ENCODE measurements at places on chromosomes 4 and X.

DNA sequence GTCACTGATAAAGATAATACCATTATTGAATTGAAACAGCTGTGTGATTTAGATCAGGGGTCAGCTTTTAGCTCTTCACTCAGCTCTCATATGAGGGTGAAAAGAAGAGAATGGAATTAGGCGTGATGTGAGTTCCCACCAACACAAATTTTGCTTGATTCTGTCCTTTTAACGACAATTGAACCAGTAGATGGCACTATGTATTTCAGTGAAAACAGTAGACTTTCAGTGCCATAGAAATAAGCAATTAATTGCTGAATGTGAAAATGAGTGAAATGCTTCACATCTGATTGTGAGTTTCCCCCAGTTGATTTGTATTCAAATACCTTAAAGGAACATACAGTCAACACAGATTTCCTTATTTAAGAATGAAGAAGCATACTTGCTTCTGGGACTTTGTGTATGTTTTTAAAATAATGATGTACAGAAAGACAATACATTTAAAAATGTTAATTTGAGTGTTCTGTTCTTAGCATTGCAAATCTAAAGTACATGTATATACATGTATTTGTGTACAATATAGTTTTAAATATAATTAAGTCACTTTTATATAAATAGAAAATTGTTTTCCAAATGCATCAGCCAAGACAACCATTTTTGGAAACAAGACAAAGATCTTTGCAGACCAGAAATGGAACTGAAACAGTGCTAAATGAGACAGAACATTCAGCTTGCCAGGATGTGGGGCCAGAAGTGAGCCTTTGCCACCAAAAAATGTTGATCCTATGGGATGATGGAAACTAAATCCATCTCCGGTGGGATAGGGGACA is 178.8 kb downstream of the SNCA start:
- DNase-seq: no peak

DNA sequence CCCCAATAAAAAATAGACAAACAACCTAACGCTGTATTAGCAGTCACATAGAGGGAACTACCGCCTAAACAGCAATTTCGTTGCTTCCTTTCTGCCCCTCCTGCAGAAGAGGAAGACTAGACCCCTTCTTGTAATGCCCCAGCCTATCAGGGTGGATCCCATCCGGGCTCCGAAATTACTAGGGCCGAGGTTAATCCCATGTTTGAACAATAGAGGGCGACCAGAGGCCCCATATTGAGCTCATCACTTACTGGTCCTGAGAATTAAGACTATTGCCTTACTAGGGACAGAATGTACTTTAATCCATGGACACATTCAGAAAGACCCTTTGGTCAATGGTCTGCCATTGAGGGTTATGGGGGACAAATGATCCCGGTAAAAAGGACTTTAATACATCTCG is 11.8 kb upstream of the ZNF630 start:
- DNase-seq: no peak

GRCh38 chr4:101862595-101862994 is 72.1 kb downstream of the BANK1 start:
- DNase-seq: no peak

DNA sequence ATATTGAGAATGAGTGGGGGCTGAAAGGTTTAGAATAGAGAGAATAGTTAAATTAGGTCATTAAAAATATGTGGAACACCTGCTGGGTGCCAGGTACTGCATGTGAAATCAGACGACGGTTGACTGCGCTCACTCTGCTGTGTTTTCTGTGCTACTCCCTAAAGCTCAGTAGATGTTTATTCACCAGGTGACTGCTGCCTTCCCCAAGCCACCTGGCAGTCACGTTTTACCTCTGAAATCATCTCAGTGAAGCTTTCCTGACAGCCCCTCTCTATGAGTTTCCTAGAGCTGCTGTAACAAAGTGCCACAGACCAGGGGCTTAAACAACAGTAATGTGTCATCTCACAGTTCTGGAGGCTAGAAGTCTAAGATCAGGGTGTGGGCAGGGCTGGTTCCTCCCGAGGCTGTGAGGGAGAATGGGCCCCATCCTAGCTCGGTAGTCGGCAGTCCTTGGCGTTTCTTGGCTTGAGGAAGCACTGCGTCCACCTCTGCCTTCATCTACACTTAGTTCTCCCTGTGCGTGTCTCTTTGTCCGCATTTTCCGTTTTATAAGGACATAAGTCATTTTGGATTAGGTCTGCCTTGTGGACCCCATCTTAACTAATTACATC is 25.3 kb downstream of the ADD1 start:
- DNase-seq: no peak

DNA sequence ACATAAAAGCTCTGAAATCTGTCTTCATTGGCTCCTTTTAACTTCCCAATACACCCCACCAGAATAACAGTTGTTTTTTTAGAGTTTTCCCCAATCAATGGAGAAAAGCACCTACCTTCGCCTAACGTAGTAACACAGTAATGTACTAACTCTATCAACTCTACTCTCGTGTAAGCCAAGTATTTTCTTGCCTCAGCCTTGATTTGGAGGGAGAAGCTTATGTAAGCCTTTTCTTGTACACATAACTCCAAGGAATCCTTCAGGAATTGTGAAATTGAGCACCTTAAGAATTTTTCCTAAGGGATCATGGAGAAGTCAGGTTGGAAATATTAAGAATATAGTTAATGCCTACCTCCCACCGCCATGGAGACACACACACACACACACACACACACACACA is 181.2 kb downstream of the RAPGEF2 start:
- DNase-seq: no peak

DNA sequence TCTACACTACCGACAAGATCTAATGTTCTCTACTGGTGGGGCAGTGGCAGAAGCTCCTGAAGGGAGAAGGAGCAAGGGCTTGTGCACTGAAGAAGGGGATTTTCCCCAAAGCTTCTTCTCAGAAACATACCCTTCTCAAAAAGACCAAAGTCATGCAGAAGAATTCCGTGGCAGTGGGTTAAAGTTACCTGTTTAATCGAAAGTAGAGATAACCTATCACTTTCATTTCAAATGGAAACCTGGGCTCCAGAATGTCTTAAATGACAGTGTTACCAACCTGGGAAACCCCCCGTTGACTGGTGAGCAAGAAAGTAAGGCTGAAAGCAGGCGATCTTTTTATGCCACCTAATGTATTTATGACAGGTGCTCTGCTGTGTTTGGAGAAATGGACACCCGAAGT is 92.5 kb upstream of the TEX13D start:
- DNase-seq: no peak

- no peak for DNase-seq
Measured at GRCh38 chr4:82219346-82219745, 154.4 kb downstream of the HNRNPD start.

GRCh38 chr4:56871371-56871866 is 36.3 kb upstream of the REST start:
- no peak for DNase-seq

- no peak for DNase-seq
Measured at GRCh38 chr4:56856656-56857055, 35.2 kb upstream of the SPINK2 start.

- no peak for DNase-seq
Measured at GRCh38 chr4:147820975-147821374, 89.1 kb downstream of the ARHGAP10 start.

DNA sequence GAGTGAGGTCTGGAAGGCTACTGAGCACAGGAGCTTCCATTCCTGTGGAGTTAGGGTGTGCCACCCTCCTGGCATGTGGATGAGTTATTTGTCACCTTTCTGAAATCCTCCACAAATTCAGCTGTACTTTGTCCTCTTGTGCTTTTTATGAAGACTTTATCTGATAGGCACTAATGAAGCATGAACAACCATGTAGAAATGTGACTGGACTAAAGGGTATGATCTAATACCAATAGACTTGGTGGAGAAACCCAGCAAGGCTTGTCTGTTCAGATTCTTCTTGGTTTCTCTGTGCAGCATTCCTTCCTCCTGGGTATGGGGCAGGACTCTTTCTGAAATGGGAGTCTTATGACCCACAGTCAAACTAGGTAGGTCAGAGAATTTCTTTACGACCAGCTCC is 9.6 kb downstream of the NBDY start:
- DNase-seq: no peak

DNA sequence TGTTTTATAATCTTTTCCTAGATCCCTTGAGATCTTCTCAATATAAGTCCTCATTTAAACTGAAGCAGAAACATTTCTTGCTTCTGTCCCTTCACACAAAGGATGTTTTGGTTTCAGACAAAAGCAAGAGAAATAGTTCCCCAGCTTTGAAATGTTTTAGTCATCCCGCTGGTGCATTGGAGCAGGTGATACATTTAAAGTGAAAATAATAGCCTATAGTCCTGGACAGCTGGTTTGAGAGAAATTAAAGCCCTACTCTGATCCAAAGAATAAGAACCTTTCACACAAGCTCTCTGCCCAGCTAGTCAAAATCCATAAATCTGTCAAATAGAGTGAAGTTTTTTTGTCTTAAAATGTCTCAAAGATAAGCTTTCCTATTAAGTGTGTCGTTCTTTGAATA is 79.4 kb downstream of the LUZP4 start:
- DNase-seq: no peak

DNA sequence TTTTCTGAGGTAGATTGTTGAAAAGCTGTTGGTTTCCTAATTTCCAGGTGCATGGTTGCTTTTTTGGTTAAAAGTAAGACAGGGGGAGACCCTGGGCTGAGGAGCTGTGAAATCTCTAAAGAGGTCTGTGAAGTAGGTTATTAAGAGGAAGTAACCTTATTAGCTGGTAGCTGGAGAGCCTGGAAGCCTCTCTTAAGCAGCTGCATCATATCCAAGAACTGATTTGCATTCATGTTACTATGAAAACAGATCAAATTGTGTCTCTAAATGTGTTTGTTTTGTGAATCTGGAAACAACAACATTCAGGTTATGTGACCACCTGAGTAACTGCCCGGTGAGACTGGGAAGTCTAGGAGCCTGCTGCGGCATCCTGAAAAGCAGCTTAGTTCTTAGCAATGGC is 54.1 kb downstream of the ARHGAP10 start:
- DNase-seq: no peak

DNA sequence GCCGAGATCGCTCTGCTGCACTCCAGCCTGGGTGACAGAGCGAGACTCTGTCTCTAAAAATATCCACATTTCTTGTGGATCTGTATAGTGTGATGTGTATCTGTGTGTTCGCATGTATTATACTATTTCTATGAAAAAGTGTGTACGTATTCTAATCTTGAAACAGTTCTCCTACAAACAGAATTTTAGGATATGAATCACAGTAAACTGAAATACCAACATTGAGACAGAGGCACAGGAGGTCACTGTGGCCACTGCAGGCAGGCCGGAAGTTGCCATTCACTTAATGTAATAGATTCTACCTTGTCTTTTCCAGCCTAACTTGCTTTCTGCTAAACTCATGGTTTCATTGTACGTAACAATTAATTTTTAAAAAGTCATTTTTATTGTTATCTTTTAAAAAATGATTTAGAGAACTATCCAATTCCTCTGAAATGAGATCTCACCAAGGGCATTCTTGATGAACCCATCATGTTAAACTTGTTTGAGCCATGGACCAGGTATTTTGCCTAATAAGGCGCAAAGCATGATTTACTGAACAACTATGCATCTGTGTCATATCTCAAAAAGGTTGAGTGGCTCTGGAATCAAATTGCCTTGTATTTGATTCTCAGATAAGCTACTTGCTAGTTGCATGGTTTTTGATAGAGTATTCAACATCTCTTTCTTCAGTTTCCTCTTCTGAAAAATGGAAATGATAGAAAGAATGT is 154.9 kb upstream of the GYPA start:
- no peak for DNase-seq

DNA sequence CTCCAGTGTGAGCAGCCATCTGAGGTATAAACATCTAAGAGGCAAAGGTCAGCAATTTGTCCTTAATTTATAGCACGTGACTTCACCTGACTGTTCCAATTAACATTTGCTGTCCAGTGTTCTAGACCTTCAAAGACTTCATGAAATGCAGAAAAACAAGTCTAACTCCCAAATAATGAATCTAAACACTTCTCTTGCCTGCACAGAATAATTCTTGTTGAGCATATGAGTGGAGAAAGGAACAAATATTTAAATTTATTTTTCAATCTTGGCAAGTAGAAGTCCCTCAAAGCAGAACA is 12.0 kb downstream of the RFC1 start:
- DNase-seq: no peak

DNA sequence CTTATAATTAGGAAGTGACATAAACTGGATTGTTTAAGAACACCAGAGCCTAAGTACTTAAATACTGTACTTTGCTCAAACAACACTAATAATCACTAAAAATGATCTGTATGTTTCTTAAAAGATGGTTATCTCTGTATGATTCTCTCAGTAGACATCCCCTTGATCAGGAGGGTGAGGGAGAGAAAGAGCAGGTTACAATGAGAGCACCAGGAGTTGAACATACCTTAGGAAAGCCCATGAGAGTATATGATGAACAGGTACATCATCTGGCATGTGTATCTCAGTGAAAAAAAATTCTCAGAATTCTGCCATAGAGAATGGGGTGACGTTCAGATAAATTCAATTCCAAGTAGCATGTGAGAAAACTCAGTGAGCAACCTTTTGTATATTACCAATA is 59.9 kb upstream of the IL2 start:
- no peak for DNase-seq

- DNase-seq: no peak
Measured at GRCh38 chr4:75371915-75372314, 142.3 kb downstream of the RCHY1 start.

DNA sequence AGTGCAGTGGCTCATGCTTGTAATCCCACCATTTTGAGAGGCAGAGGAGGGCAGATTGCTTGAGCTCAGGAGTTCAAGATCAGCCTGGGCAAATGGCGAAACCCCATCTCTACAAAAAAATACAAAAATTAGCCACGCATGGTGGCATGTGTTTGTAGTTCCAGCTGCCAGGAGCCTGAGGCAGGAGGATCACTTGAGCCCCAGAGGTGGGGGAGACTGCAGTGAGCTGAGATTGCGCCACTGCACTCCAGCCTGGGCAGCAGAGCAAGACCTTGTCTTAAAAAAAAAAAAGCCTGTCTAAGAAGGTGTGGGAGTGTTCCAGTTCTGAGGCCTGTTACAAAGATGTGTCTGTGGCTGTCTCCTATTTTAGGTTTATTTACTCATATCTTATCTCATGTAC is 38.0 kb downstream of the PI4K2B start:
- DNase-seq: no peak

GRCh38 chr4:94831607-94832006 is 73.9 kb downstream of the BMPR1B start:
- DNase-seq: no peak

DNA sequence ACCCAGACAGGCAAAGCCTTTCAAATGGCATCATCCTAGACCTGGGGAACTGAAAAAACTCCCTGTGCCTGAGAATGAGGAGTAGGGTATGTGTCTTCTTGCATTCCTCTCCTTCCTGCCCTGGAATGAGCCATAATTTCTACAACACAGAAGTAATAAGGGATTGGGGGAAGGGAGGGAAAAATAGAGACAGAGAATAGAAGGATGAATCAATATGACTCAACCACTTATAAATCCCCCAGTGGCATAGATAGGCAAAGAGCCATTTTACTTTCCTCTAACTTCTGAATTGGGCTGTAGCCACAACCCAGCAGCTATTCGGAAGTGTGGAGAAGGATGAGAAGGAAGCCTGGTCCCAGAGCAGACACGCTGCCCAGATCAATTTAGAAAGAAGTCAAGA is 99.9 kb downstream of the NHS start:
- DNase-seq: no peak

Data from stimulated activated CD8-positive, alpha-beta memory T cell treated with anti-CD3 and anti-CD28 coated beads, Interleukin-15, amount 100 ng/mL, for 24 hours (primary cell).